ENCODE measurements at places on chromosomes 3 and 15.

DNA sequence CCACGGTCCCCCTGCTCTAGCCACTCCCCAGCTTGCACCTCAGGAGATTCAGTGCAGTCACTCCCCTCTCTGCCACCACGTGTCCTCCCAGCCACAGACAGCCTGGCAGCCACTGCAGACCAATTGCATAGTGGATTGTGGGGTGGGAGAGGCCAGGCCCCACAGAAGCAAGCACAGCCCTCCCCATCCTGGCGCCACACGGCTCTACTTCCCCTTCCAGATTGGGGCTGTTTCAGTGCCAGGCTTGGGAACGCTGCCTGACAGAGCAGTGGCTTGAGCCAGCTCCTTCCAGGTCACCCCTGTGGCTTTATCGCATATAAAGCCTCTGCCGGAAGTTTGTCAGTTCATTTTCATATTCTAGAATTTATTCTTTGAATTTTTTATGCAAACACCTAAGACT, 90.7 kb downstream of the TMEM266 start:
- DNase-seq = peak; percentile 12

- peak; percentile 75 for DNase-seq
Observed at GRCh38 chr3:72848703-72849081, 447 bp upstream of the SHQ1 start.

DNA sequence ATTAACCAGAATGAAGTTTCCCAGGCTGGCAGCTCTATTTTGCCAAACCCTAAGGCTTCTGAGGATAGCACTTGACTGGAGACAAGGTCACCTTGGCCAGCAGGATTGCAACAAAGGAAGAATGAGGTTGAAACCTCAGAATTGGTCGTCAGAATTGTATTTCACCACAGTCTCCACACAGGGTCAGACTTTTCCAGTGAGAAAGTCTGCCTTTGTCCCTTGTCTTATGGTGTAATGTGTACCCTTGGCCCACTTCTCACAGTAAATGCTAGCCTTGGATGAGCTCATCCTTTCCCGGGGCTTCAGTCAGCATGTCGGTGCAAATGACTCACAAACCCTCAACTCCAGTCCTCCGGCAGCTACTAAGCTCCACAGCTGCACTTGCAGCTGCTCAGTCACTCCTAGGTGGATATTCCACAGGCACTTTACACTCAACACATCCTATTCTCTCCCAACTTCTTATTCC, 19.7 kb downstream of the SSR3 start:
- no peak for DNase-seq

DNA sequence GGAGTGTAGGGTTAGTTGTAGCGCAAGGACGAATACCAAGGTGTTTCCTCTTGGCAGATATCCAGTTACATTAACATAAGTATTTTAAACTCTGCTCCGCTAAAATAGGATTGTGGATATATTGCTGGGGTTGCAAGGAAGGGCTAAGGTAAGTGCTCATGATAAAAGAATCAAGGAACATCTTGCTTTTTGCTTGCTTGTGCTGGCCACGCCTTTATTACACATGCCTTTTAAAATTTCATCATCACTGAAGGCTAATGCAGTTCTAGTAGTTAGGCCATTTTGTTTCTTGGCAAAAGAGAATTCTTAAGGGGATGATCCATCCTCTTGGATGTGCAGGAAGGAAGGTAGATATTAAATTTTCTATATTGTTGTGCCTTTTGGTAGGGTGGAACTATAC, 415.6 kb upstream of the TPM1 start:
- DNase-seq = no peak

DNA sequence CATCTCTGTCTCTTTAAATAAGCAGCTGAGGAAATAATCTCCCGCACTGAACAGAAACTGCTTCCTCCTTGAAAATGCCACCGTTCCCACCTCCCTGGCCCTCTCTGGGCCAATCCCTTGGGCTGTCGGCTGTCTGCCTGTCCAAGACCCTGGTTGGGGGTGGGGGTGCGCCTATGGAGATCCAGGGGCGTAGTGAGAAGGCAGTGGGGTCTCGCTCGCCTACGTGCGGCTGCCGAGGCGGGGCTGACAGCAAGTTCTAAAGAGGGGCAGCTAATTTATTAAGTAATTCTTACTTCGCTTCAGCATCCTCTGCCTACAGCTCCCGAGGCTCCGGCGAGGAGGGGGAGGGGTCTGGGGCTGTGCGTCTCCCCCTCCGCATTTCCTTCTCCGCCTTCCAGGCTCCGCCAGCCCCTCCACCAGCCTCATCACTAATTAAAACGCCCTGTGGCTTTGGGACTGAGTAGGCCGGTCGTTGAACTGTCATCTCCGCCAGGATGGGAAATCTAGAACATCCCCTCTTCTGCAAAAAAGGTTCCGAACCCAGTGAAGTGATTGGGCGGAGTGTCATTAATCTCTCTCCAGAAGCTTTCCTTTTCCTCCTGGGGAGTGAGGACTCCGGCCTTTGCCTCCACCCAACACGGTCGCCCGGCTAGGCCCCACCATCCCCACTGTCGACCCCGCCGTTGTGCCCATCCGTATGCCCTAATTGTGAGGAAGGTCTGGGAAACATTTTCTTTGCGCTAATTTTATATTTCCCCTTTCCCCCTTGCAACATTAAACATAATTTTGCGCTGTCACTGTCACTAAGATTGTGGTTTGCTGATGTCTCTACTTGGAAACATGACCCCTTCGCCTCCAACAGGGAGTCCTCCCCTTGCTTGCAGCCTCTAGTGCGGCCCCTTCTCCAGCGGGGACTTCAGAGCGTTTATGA, 16.9 kb downstream of the NR2F2 start:
- DNase-seq = no peak

DNA sequence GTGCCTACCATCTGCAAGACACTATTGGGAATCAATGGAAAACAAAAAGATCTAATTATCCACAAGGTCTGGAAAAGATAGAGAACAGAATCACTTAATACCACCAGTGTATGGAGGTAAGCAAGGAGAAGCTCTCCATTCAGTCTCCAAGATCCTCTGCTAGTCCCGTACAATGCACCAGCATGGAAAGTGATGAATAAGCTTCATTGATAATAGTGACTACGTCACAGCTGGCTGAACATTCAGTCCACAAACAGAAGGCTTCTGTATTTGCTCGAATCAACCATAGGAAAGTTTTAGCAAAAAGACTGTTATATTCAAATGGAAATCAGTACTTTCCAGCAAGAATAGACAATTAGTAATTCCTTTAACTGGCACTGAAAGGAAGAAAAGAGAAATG, 42.9 kb downstream of the IGSF11 start:
- no peak for DNase-seq

GRCh38 chr15:82680200-82681102, 29.2 kb downstream of the AP3B2 start:
- peak; percentile 60 for DNase-seq

- no peak for DNase-seq
Observed at GRCh38 chr3:38359038-38359437, 12.5 kb downstream of the XYLB start.

GRCh38 chr15:98668566-98669308, 20.4 kb downstream of the IGF1R start:
- no peak for DNase-seq

GRCh38 chr15:64845183-64845611, 3.5 kb downstream of the PLEKHO2 start:
- peak; percentile 38 for DNase-seq

DNA sequence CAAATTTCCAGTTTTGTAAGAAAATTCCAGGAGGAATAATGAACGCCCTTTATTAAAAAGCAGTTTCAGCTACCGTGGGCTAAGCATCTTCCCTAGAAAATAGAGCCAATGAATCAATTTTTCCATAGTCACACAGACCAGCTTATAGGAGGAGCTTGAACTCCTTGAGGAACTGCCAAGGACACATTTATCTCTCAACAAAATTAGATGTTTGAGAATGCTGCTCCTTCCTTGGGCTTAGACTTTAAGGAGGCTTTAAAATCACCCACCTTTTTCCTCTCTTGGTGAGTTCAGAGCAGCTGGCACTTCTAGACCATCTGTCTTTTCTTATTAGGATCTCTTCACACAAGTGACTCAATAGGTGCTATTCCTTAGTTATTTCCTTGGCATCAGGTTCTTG, 588.0 kb downstream of the SQOR start:
- DNase-seq = no peak

DNA sequence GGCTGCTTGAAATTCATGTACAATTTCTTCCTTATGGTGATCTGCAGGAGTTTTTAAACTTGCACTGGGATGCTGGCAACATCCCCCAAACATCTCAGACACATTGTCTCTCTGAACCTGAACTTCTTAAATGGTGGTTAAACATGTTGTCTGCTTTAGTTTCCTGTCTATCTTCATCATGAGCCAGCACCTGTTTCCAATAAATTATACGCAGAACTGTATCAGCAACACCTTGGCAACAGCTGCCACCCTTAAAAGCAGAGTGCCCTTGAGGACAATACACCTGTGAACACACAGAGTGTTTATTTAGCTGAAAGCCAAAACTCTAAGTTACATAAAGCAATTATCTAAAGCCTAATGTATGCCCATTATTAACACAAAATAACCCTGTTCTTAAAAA, 242.9 kb downstream of the WNT5A start:
- no peak for DNase-seq

DNA sequence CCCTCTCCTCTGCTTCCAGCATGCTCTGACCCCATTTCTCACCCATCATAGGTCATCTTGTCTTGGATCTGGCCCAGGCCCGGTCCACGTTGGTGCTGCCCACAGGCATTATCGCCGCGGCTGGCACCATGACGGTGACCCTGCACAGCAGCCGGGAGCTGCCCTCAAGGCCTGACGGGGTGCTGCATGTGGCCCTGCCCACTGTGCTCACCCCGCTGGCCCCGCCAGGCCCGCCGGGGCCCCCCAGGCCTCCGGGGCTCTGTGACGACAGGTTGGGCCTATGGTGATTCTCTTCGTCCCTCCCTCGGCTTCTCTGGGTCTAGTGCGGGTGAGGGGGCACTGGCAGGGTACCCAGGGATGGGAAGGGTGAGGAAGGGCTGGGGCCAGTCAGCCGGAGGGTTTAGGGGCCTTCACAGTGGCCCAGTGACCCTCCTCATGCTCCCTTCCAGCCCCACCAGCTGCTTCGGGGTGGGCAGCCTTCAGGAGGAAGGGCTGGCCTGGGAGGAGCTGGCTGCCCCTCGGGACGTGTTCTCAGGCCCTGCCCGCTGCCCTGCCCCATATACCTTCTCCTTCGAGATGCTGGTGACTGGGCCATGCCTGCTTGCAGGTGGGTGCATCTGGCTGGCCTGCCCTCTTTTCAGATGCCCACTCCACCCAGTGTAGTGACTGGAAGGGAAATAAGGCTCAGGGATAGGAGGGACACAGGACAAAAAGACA, 3.9 kb downstream of the VWA5B2 start:
- DNase-seq = no peak

DNA sequence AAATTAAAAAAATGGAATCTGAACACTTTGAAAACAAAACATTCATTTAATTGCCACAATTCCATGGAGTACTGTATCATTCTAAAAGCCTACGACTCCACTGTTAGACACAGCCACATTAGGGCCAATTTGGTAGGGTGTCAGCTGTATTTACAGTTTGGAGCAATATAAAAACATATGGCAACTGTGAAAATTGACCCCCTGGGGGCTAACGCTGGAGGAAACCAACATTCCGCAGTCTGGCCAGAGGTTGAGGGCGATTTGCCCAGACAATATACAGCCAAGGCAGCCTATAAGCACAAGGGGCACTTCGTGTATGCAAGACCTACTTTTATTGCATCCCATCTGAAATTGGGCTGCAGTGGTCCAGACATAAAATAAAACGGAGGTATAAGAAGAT, 476.5 kb upstream of the WNT5A start:
- DNase-seq = no peak

- DNase-seq = no peak
Observed at GRCh38 chr3:14317057-14317553, 85.3 kb upstream of the SLC6A6 start.

DNA sequence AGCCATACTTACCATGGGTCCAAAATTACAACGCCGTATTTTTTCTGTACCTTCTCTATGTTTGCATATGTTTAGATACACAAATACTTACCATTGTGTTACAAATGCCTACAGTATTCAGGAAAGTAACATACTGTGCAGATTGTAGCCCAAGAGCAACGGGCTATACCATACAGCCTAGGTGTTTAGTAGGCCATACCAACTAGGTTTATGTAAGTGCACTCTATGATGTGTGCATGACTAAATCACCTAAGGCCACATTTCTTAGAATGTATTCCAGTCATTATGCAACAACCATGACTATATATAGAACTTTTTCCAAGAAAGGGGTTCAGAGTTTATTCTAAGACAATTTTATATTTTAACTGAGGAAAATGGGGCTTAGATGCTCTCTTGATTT, 411.7 kb downstream of the MAGI1 start:
- no peak for DNase-seq

- no peak for DNase-seq
Observed at GRCh38 chr3:193520738-193521137, 34.0 kb downstream of the ATP13A4 start.

- DNase-seq = no peak
Observed at GRCh38 chr3:125166599-125167136, 45.9 kb downstream of the SLC12A8 start.

- DNase-seq = no peak
Observed at GRCh38 chr15:98692213-98692612, 43.9 kb downstream of the IGF1R start.

- DNase-seq = no peak
Observed at GRCh38 chr3:160001850-160002623, 13.4 kb downstream of the IL12A start.

GRCh38 chr15:67413770-67414390, 107.1 kb upstream of the C15orf61 start:
- no peak for DNase-seq

- peak; percentile 24 for DNase-seq
Observed at GRCh38 chr3:47475029-47475569, 642 bp downstream of the SCAP start.

DNA sequence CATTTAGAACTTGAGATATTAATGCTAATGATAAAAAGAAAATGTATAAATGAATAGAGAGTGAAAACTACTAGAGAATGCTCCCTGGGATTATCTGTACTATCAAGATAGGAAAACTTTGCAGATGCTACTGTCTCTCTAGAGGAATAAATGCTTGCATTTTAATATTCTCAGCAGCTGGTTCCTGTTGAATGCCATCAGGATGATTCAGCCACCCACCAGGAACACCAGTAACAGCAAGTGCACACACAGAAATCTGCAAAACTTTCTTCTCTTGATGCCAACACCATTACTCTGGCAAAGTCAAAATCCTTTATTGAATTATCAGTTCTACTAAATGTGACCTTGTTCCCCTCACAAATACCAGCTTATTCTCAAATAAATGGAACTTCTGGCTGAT, 148.4 kb downstream of the TIGIT start:
- DNase-seq = no peak

All from hematopoietic multipotent progenitor cell treated with erythropoietin and hydrocortisone succinate and interleukin-3 and kit ligand, for 8 days (in vitro differentiated cells).